ENCODE measurements at places on chromosomes 13 and 19.

DNA sequence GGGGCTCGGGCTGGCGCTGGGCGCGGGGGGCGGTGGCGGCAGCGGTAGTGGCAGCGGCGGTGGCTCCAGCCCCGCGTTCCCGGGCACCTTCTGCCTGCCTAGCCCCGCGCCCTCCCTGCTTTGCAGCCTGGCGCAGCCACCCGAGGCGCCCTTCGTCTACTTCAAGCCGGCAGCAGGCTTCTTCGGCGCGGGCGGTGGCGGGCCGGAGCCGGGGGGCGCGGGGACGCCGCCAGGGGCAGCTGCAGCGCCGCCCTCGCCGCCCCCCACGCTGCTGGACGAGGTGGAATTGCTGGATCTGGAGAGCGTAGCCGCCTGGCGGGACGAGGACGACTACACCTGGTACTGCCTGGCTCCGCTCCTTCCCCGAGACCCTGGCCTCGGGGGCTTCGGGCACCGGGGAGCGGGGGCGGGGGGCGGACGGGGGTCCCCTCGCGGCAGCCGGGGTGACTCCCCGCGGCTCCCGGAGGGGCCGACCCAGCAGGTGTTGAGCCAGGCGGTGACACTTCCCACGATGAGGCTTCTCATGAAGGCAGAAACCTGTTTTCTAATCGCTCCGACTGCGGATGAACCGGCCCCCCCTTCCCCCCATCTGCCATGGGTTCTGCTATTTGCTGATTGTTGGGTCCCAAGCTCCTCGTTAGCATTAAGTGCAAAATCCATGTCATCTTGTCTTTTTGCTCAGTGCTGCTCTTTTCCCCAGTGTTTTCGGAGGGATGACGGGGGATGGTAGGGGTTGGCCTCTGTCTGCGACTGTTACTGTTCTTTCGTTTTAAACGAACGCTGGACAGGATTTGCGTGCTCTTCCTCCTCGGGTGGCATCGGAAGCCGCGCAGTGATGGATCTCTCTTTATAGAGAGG, 943 bp downstream of the SLAIN1 start:
- DNase-seq, result peak; percentile 14

- no peak for DNase-seq
Measured at GRCh38 chr13:110298505-110299282, 8.3 kb downstream of the COL4A1 start.

- DNase-seq, result no peak
Measured at GRCh38 chr19:17263712-17264640, 569 bp downstream of the USHBP1 start.

DNA sequence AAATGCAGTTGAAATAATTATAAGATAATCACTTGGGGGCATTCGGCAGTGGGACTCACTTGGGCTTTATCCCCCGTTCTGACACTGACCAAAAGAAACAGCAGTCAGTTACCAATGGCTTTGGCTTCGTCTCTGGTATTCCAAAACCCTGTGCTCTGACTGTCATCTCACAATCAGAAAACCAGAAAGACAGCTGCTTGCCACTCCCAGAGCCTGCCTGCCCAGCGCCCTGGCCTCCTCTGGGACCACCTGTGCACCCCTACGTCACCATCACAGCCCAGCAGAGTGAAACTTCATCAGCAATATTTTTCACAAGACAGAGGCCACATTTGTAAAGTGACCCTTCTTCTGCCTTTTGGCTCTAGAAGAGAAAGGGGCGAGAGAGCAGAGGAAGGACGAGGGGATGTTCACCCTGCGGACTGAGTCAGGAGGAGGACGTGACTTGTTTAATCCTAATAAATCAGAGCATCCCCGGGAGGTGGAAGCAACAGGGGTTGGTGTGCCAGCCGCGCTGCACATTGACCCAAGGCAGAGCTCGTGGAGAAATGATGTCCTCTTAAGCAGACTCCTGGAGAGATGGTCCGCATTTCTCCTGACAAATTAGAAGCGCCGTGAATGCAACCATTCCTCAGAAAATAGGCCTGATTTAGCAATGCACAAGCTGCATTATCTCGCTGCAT, 397.8 kb upstream of the ZNF507 start:
- no peak for DNase-seq

- peak; percentile 13 for DNase-seq
Measured at GRCh38 chr19:46546194-46546896, 50.7 kb upstream of the PNMA8B start.

GRCh38 chr13:31018511-31018910, 86.1 kb downstream of the TEX26 start:
- no peak for DNase-seq

GRCh38 chr13:113034451-113035212, 65.6 kb downstream of the MCF2L start:
- peak; percentile 59 for DNase-seq

- no peak for DNase-seq
Measured at GRCh38 chr13:32010136-32010535, 21.4 kb upstream of the FRY start.

- DNase-seq, result no peak
Measured at GRCh38 chr13:23551213-23552008, 18.8 kb upstream of the TNFRSF19 start.

DNA sequence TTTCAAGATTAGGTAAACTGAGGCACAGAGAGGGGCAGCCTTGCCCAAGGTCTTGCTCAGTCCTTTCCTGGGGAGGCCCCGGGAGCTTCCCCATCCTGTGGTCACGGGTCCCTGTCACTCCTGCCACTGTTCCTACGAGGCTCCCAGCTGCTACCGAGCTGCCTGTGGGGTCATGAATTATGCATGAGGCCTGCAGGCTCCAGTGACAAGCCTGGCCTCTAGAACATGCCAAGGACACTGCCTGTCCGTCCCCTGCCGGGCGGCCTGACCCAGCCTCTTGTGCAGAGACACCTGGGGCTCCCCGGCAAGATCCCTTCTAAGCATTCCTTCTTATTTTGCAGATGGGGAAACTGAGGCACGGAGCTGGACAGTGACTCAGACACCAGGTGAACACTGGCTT, 2.7 kb downstream of the FCHO1 start:
- no peak for DNase-seq

DNA sequence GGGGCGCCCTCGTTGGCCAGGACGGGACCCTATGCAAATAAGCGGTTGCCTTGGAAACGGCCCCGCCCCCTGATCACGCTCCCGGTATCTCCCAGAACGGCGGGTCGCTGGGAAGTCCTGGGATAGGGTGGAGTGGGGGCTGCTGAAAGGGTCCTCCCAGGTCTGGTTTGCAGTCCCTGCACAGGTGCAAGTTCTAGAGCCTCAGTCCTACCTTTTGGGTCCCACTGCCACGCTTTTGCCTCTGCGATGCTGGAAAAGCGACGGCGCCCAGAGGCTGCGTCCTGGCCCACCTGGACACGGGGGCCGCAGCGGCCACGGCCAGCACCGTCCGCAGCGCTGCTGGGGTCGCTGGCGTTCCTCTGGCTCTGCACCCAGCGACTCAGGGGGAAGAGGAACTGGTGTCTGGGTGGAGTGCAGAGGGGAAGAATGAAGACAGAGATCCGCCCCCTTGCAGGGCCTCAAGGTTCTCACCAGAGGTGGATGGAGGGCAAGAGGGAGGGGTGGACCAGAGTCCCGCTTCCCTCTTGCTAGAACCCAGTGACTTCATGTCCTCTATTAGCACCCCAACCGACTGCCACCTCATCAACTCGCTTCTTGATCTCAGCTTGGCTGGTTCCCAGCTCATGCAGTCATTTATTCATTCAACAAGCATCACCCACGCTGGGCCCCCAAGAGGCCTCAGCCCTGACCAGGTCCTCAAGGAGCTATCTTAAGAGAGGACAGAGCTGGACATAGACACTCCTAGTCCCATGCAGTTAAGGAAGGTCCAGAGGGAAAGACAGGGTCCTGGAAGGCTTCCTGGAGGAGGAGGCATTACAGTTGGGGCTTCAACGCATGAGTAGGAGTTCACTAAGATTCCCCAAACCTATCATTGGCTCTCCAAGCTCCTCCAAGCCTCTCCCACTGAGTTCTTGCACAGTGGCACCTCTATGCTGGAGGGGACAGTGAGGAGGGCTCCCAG, at the start of gene LRRC25:
TSS of gene LRRC25 (minus strand) at position 381 of the 961 bp plus-strand sequence. CDS start 659 bp downstream, outside the sequence.
- no peak for DNase-seq

GRCh38 chr19:5641171-5641570, 18.3 kb downstream of the SAFB start:
- no peak for DNase-seq

- DNase-seq, result peak; percentile 77
Measured at GRCh38 chr13:43785650-43786471, 911 bp downstream of the ENOX1 start.

DNA sequence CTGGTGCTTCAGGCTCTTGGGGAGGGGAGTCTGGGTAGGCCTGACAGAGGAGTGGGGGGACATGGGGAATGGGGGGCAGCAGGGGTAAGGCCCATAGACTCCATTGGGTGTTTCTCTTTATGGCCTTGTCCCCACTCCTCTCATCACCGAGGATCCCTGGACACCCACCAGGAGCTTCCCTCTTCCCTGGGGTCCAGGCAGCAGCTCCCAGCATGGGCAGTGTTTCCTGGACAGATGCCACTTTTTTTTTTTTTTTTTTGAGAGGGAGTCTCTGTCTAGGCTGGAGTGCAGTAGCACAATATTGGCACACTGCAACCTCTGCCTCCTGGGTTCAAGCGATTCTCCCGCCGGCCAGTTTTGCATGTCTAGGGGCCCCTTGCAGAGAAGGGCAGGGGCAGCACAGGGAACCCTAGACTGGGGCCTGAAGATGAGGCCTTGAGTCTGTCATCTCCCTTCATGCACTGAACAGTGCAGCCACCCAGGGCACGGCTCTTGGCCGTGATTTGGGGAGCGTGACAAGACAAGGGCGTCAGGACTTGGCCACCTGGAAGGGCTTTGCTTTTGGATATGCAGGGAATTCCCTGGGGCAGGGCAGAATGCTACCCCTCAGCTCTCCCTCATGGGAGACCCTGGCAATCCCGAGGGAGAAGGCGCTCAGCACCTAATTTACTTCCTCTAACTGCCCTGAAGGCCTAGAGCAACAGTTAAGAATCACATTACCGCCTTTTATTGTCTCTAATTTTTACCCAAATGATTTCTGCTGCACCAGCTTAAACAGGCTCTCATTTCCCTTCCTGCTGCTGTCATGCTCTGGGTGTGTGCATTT, 213.9 kb upstream of the ZNF536 start:
- no peak for DNase-seq

DNA sequence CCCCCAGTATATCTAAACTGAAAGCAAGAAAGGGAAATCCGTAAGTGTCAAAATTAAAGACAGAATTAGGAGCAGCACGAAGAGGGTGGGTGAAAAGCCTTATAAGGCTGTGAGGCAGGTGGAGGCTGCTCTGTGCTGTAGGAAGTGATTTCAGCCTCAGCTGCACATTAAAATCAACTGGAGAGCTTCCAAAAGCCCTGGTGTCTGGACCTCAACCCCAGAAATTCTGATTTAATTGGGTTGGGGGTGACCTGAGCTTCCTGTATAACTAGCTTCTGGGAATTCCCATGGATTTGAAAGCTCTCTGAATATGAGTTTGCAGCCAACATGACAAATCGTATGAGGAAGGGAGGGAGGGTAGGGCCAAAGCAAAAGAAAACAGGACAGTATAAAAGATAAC, 242.4 kb upstream of the TMTC4 start:
- DNase-seq, result no peak

- no peak for DNase-seq
Measured at GRCh38 chr19:12946731-12947496, 1.3 kb downstream of the RAD23A start.

GRCh38 chr13:74299721-74300120, 165.5 kb upstream of the KLF12 start:
- DNase-seq, result no peak
